ENCODE measurements at places on chromosomes 1 and 21.

GRCh38 chr1:46936788-46937187, 4.5 kb downstream of the CYP4A11 start:
- no peak for DNase-seq

- DNase-seq, result no peak
Measured at GRCh38 chr1:103106426-103107341, 1.6 kb downstream of the COL11A1 start.

DNA sequence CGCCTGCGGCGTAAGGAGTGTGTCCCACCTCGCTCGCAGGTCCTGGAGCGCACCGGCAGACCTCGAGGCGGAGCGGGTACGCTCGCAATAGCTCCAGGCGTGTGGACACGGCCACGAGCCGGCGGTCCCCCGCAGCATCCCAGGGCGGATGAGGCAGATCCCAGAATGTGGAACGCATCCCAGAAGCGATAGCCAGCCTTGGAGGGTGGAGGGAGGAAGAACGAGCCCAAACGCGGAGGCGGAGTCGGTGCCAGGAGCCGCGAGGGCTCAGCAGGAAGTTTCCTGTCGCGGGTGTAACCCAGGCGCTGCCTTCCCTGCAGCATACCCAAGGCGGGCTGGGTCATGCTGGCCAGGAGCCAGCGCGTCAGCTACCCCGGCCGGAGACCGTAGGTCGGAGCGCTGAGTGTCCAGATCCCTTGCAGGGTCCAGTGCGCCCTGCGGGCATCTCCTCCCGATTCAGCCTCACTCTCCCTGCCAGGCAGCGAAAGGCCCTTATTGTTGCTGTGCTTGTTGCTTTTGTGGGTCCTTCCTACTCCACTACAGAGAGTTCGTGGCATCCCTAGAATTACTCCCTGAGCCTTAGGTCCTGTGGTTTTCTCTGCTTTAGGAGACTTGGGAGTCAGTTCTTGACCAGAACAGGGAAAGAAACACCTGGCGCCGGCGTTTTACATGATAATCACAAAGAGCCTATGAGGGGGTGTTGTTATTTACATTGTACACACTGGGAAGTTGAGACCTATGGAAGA, 27.7 kb downstream of the STYXL2 start:
- DNase-seq, result no peak

DNA sequence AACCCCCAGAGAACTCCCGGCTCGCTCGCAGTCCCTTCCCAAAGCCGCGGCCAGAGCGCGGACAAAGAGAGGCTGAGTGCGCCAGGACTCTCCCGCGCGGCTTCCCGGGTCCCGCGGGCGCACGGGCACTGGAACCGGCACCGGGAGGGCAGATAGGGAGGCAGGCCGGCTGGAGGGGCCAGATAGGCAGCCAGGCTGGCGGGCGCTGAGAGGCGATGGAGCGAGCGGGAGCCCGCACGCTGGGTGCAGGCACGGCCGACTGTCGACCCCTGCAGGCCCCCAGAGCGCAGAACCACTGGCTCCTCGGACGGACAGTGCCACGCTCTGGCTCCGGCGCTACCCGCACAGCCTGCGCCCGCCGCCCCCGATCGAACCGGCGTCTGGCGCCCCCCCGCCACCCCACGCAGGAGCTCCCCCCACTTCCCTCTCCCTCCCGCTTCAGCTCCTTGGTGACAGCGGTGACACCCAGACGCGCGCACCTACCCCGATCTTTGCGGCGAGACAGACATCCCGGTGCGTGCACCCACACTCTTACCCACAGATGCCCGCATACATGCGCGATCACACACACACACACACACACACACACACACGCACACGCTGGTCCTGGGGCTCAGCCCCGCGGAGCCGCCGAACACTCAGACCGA, 534 bp downstream of the SLC6A9 start:
- no peak for DNase-seq

DNA sequence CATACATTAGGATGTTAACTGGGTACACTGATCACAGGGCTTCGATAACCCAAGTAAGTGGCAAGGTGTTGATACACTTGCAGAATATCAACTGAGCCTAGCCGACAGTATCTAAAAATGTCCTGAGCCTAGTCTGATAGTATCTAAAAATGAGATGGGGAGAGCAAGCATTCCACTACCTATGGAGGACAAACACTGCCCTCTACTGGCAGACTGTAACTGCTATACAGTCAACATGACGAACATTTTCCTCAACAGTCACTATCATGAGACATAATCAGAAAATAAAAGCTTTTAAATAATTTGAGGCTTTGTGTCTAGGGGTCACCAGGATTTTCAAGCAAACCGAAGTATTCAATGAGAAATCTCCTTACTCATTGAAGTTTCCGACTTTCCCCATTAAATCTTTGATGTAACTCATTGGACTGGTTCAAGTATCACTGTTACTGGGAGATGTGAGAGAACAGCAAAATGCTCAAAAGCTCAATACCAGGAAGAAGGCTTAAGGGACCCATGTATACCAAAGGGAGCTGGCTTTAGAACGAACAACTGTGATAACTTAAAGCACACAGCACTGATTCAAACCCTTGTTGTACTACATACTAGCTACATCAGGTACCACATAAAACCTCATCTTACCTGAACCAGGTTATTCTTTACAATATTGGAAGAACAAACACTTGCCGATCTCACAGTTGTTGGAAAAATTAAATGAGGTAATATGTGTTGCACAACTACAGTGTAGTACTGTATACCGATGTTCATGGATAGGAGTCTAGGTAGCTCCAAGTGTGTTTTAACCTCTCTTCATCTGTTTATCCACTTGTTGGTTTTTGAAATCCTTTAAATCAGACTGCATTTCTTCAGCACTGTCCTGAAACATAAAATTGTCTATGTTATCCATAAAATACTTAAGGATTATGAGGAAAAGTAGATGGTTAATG, 31.1 kb upstream of the SLC45A3 start:
- DNase-seq, result no peak

DNA sequence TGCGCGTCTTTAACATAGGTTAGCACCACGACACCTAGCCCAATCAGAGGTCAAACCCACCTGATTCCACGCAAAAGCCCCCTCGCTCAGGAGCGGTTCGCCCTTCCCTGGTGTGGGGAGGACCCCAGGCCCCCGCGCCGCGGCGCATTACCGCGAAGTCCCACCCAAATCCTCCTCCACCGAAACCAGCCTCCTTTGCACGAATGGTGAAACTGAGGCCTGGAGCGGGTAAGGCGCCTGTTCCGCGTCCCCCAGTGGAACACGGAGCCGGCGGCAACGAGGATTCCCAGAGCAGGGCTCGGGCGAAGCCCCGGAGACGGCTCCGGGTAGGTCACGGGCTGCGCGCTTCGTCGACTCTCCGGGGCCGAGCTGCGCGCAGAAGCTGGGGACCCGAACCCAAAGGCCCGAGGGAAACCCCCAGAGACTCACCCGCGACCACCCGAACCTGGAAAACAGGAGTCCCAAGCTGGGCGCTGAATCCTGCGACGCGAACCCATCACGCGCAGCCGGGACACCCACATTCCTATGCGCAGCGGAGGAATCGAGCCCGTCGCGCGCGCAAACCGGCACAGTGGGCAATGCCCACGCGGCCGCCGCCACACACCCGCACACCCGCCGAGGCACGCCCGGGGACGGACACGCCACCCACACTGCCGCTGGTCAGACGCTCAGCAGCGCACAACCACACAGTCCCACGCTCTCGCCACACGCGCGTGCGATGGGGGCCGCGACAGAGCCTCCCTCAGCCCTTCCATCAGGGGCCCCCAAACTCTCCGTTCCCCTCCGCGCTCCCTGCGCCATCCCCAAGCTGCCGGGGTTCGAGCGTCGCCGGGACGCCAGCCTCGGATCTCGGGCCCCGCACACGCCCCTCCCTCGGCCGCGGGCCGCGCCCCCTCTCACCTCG, 507 bp downstream of the GLIS1 start:
- DNase-seq, result no peak

DNA sequence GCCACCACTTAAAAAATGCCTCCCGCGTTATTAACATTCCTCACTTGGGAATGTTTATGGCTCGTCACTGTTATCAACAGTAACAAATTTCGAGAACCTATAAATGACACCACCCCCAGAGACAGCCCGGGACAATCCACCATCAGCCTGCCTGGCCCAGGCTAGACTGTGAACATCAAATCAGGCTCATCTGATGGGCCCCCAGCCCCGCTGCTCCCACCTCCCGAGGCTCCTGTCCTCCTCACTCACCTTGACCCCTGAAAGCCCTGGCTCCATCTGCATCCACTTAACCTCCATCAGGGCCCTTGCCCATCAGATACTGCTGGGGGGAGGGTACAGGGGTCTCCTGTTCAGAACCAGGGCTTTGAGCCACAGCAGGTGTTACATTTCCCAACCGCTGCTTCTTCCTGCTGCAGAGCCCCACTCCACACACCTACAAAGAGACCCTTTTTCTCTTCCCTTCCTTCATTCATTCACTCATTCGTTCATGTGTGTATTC, 156.5 kb upstream of the VAMP3 start:
- DNase-seq, result no peak

GRCh38 chr21:15009837-15010363, 54.9 kb downstream of the NRIP1 start:
- DNase-seq, result no peak

GRCh38 chr1:102961549-102961948, 146.8 kb downstream of the COL11A1 start:
- DNase-seq, result no peak

DNA sequence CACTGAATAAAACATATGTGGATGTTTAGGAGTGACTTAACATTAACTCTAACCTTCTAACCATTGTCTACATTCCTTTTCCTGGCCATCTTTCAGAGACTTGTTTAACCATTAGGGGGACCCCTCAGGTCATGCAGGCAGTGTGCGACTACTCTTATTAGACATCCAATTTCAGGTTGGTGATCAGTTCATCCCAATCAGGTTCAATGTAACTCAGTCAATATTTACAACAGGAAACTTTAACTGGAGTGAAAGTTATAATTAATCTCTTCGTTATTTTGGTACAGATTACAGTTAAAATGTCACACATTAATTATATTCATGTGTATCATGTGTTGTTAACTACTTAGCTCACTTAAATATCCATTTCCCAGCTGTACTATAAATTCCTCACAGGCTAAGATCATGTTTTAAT, 68.8 kb upstream of the RGS1 start:
- DNase-seq, result no peak

- no peak for DNase-seq
Measured at GRCh38 chr1:54200519-54200997, 591 bp downstream of the MRPL37 start.

- DNase-seq, result no peak
Measured at GRCh38 chr1:50279622-50280330, 143.5 kb downstream of the DMRTA2 start.

GRCh38 chr1:236458996-236459395, 64.8 kb upstream of the LGALS8 start:
- no peak for DNase-seq

GRCh38 chr1:244964112-244964971, 100.0 kb upstream of the HNRNPU start:
- DNase-seq, result no peak

- DNase-seq, result no peak
Measured at GRCh38 chr1:66315671-66316070, 218.3 kb upstream of the SGIP1 start.

DNA sequence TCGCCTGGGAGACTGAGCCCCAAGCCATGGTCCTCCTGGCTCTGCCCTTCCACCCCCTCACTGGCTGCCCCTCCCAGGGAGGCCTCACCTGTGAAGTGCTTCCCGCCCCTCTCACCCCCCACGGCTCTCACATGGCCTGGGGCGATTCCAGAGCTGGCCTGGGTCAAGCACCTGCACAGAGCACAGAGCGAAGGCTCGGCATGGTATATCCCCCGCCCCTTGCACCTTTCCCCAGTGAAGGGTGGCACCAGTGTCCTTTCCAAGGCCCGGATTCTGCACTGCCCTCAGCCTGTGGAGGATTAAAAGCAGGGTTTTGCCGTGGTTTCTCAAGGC, 1.1 kb upstream of the AJAP1 start:
- DNase-seq, result no peak

GRCh38 chr1:17678011-17678410, 77.1 kb upstream of the ACTL8 start:
- no peak for DNase-seq

DNA sequence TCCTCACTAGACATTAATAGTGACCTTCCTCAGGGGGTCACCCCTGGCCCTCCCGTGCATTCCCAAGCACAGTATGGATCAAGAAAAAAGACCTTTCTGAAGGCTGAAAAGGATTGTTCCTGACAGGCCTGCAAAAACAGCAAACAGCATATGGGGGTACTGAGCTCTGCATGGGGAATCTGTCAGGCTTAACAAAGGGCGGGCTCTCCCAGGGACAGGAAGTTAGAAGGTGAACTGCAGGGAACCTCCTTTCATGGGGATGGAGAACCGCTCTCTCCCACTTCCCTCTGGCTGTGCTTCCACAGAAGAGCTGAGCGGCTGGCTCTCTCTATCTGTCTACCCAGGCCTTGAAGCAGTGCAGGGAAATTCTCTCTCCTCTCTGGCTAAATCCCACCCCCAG, 91.7 kb downstream of the DTL start:
- DNase-seq, result no peak

DNA sequence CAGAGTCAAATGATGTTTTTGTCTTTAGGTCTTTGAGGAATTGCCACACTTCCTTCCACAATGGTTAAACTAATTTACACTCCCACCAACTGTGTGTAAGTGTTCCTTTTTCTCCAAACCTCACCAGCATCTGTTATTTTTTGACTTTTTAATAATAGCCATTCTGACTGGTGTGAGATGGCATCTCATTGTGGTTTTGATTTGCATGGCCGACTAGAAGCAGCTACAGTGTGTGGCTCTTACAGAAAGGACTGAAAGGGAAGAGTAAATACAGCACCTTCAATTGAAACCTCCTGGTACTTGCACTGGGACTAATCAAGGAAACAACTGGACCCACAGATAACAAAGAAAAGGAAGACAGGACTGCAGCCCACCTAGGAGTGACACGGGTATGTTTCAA, 668.0 kb upstream of the RGS18 start:
- no peak for DNase-seq

DNA sequence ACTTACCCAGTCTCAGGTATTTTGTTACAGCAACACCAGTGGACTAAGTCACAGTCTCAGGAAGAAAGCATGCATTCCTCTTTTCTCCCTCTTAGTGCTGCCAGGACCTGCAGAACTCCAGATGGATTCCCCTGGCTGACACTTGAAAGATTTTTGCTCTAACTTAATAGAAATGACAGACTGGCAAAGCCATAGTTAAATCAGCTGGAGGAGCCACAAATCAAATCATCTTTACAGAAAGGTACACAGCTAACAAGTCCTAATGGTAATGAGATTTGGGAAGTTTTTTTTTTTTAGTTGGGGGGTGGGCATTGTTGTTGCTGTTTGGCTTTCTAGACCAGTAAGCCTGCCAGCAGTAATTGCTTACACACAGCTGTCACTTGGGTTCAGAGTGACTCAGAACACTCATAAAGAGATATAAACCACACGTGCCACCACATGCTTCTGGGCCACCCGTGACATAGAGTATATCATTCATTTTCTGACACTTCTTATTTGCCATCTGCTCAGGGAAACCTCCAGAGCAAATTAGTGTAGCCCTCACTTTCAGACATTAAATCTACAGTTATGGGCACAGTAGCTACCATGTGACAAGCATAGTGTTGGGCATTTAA, 72.4 kb downstream of the FH start:
- no peak for DNase-seq

- DNase-seq, result no peak
Measured at GRCh38 chr1:11804666-11805421, 920 bp downstream of the MTHFR start.

All from D721Med (cell line).